ENCODE measurements at places on chromosomes 7 and 10.

- DNase-seq = no peak
Measured at GRCh38 chr10:48802611-48803071, 118.0 kb downstream of the WDFY4 start.

- no peak for DNase-seq
Measured at GRCh38 chr10:108095932-108096925, 931.7 kb upstream of the SORCS1 start.

DNA sequence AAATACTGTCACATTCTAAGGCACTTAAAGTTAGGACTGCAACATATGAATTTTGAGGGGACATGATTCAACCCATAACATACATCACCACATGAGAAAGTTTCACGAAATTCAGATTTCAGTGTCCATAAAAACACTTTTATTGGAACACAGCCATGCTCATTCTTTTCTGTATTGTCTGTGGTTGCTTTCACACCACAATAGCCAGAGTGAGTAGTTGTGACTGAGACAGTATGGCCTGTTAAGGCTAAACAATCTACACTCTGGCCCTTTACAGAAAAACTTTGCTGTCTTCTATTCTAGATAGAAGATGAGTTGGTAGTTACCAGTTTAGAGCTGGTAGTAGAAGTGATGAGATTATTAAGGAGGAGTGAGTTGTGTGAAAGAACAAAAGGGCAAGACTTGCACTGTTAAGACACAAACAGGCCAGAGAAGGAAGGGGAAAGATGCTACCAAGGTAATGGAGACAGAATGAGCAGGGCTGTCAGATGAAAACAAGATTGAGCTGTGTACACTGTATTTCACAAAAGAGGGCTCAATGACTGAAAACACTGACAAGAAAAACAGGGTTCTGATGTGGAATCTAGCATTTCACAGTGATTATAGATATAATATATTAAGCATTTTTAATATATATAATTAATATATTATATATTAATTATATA lies 108.6 kb downstream of the PPP1R3A start:
- no peak for DNase-seq

GRCh38 chr10:5999440-6000165 lies 22.3 kb upstream of the IL15RA start:
- no peak for DNase-seq

DNA sequence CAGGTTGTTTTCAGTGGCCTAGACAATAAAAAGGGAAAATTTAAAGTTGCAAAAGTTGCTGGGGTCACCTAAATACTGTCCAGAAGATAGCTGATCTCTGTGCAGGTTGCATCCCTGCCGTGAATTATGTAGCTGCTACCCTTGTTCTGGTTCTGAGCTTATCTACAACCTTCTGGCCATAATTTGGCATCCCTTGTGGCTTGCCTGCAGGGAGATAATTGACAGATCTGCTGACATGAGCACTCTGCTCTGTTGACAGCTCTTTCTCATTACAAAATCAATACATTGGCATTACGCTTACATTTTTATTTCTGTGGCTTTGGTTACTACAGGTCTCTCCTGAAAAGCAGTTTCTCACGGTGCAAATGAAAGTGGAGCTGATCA lies 29.3 kb upstream of the HECTD2 start:
- no peak for DNase-seq

- DNase-seq = no peak
Measured at GRCh38 chr7:132881317-132881716, 200.6 kb downstream of the CHCHD3 start.

GRCh38 chr7:82633592-82633991 lies 190.0 kb upstream of the CACNA2D1 start:
- no peak for DNase-seq

GRCh38 chr7:69814421-69814962 lies 216.2 kb downstream of the AUTS2 start:
- peak; percentile 91 for DNase-seq

GRCh38 chr7:2038931-2039728 lies 193.6 kb downstream of the MAD1L1 start:
- DNase-seq = no peak

DNA sequence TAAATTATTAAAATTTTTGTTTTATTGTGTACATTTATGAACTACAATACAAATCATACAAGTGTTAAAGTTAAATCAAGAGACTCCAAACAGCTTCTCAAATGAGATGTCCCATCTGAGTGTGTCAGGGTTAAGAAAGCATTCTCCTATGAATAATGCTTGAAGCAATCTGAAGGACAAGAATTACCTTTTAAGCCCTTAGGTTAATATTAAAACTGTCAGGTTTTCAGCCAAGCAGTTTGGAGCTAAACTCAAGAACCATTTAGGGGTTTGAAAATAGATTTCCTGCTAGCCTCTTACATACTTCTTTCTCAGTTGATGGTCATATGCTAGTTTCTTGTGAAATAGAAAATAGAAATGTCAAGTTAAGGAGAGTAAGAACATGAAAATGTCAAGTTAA lies 38.3 kb downstream of the LIPJ start:
- DNase-seq = no peak

GRCh38 chr10:110500515-110500905 lies 2.8 kb downstream of the DUSP5 start:
- peak; percentile 61 for DNase-seq

DNA sequence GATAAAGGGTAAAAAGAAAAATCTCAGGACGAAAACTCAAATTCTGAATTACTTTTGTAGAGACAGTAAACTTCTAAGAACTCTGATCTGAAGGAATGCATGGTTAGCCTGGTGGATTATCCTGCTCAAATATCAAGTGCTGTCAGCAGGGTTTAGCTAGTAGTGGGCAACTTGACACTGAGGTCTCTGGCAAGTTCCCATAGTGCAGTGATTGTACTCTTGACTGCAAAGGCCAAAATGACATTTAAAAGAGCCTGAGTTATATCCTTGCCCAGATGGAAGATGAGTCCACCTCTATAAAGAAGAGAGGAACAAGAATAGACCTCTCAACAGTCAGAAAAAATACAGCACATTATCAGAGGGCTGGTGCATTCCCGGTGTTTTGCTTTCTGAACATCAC lies 304.5 kb upstream of the IMMP2L start:
- DNase-seq = no peak

- no peak for DNase-seq
Measured at GRCh38 chr7:22358820-22359697, 2.1 kb upstream of the RAPGEF5 start.

DNA sequence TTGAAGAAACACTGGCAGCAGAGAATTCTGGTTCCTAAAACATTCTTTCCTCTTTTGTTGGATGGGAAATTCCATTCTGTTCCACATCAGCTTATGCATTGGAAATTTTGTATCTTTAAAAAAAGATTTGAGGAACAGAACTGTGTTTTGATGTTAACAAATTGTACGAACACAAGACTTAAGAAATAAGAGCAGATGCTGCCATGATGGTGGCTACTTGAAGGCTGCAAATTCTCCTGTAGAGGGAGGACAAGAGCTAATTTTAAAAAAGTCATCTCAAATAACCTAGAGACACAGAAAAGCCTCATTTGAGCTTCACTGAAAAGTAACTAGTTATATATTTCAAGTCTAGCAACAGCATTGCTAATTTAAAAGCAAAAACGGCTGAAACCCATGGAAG lies 29.8 kb downstream of the NDUFB2 start:
- DNase-seq = peak; percentile 26

DNA sequence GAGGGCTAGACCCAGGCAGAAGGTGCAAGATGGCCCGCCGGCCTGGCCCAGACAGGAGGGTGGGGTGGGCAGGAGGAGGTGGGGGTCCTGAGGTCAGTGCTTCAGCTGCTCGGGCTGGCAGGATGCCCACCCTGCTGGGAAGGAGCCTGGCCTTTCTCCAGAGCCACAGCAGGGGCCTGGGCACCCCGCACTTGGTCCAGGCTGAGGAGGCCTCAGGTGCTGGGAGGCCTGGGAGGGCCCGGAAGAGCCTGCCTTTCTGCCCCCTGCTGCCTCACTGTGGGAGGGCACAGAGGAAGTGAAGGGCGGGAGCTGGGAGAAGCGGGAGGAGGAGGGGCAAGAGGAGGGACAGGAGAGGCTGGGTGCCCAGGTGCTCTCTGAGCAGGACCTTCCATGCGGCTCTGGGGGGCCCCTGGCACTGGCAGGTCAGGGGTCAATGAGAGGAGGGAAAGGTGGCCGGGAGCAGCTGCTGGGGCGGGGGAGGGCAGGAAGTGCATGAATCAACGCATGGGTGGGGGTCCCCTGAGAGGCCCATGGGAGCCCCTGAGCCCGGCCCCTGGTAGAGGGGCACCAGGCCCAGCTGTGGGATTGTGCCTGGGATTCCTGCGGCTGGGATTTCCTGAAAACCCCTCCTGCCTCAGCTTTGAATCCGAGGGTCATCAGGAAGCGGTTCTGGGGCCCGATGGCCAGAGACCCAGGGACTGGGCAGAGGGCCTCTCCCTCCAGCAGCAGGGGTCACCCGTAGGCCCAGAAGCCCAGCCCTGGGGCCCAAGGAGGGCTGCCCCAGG lies 49.9 kb downstream of the PWWP2B start:
- peak; percentile 35 for DNase-seq

GRCh38 chr10:88322324-88323063 lies 260.6 kb downstream of the RNLS start:
- no peak for DNase-seq

DNA sequence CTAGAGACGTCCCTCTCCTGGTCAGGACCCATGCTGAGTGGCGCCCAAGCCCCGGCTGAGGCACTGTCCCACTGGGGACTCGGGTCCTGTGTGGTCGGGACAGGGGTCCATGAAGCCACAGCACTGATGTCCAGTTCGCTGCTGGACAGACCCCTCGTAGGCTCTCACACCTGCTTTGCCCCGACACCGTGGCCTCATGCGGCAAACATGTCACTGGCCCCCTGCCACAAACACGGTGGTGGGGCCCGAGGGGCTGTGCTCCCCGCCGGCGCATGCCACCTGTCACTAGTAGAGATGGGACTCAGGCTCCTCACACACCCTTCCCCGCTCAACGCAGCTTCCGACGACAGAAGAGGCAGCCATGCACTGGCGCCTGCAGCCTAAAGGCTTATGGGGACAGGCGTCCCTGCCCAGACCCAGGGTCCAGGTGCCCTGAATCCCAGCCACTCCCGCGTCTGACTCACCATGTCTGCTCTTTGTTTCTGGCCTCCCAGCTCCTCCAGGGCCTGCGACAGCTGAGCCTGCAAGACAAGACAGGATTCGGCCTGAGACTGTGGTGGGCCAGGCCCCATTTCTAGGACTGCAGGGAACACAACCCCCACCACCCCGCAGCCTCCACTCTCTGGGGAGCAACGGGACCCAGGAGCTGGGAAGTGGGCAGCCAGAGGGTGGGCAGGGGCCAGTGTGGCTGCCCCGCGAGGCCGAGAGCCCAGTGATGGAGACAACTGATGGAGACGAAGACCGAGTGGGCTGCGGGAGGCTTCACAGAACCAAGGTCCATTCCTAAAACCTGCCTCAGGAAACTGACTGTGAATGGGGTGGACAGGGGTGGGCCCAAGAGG lies 230.9 kb downstream of the MAD1L1 start:
- DNase-seq = no peak

DNA sequence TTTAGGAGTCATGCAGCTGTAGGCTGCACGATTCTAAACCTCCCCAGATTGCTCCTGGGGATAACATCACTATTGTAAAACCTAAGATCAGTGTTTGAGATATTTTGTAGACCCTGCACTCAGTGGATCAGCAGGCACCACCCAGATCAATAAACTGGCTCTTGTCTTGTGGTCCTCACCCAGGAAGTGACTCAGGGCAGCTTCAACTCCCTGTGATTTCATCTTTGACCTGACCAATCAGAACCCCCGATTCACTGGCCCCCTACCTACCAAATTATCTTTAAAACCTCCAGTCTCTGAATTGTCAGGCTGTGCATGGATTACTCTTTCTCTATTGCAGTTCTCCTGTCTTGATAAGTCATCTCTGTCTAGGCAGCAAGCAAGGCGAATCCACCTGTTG lies 25.7 kb downstream of the ARL5B start:
- DNase-seq = no peak

GRCh38 chr10:105700218-105700617 lies 1059.1 kb downstream of the SORCS3 start:
- no peak for DNase-seq

DNA sequence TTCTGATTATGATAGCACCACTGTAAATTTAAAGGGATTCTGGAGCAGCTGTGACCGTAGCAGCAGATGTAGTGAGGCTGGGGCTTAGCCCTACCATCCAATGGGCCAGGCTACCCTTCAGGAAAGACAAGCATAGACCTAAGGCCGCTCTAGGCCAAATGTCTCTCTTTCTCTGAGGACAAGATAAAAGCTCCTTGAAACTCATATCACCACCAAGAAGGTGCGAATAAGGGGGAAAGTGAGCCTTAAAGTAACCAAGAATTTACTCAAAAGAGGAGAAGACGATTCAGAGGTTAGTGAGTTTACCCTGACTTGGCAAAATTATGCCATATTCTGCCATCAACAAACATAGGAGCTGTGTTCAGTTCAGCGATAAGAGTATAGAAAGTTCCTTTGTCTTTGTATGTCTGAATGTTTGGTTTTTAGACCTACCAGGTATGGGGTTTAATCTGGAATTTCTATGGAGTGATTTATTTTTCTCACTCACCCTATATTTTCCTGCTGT lies 79.8 kb downstream of the PFKFB3 start:
- DNase-seq = no peak

DNA sequence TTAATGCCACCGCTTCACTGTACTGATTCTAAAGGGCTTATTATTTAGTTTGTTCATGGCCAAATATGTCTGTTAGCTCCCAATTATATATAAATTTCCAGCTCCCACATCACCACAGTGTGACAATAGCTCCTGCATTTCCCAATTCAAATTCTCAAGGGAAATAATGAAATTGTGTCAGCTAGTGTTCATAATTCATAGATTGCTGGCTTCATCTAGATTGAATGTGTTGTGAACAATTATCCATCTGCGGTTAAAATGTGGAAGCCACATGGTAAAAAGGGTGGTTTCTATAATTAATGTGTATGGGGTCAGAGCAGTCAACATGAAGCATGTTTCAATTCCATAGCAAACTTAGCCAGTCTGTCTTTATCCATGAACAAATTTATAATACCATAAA lies 154.3 kb downstream of the SEMA3E start:
- no peak for DNase-seq

Measured in AG08395 (cell line).